ENCODE measurements at places on chromosomes 7 and 10.

DNA sequence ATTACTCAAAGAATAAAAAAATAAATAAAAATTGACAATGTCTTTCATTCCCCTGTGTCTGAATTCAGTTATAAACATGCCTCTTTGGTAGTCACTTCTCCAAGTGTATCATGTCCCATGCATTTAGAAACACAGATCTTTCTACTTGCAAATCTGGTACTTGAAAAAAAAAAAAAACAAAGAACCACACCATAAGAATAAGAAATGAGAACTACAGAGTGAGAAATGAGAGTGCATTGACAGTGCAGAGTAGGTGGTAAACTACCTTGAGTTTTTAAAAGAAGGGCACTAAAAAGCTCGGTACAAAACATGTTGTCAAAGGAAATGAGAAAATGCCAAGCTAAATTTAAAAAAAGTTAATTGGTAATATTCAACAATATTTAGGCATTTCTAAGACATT lies 123.0 kb downstream of the GPR85 start:
- DNase-seq = no peak

DNA sequence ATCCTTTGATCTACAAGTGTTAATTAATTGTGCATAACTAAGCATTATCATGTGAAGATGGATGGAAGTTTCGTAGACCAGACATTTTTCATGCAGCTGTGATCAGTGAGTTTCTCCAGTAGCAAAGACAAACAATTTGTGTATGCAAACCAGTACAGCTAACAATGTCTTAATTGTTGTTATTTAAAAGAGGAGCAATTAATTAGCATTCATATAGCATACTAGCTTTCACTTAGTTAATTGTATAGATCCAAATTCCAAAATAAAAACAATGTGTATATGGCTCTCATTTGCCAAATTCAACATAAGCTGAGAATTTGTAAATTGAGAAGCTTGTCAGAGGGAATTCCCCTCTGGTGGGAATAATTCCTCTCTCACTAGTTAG lies 22.6 kb upstream of the PRKCQ start:
- DNase-seq = no peak

DNA sequence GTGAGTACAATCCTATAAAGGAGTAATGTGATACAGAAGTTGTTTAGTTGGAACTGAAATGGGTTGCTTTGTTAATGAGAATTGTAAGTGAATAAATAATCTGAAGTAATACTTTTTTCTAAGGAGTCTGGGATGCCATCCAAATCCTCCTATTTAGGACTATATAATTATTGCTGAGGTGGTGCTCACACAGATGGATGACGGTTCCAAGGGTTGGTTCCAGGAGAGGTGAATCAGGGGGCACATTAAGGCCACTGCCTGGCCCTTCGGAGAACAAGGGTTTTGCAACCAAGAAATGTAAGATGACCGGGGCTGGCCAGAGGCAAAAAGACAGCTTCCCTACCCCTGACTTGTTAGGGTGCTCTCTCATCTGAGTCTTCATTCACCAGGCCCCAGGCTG lies 352.7 kb downstream of the PHTF2 start:
- DNase-seq = no peak

GRCh38 chr10:128337860-128338378 lies 211.7 kb upstream of the MKI67 start:
- no peak for DNase-seq

DNA sequence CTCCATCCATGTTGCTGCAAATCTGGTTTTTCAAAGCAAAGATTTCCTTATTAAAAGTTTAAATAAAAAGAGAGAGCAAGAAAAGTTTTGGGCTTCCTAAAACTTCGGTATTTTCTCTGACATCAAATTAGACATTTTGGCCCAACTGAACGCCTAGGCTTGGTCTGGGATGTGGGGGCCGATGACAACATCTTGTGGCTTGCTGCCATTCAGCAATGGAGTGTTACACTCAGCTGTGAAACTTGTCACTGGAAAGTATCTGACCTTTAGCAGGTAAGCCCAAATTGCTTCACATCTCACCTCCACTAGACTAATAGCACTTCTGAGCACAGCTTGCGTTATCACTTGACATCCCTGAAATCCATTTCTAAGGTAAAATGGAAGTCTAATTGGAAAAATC lies 320.6 kb downstream of the GATA3 start:
- DNase-seq = no peak

- DNase-seq = no peak
Measured at GRCh38 chr10:56318816-56319215, 42.2 kb downstream of the ZWINT start.

- no peak for DNase-seq
Measured at GRCh38 chr10:52965509-52965908, 192.9 kb upstream of the MBL2 start.

DNA sequence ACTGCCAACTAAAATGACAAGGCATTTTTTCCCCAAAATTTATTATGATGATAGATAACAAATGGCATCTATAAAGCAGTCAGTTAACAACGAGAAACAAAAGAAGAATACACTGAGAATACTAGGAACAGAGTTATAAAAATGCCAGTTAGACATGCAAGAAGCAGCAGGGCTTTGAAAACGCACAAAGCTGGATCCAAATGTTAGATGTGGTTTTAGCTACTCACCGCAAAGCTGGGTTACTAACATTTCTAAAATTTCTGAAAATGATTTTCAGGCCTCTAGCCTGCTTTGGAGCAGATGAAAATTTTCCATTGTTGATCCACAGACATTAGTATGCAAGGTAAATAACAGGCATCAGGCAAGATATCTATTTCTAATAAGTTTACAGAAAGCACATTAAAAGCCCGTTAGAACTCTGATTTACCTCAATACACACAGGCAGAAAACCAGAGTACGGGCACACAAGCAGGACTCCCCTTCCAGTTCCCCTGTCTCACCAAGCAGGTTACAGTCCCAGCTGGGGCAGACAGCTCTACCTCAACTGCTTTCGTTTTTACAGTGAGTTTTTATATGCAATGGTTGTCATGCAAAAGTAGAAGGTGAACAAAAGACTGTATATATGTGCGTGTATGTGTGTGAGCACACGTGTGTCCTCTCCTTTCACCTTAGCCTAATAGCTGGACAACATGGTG lies 37.9 kb downstream of the GLI3 start:
- no peak for DNase-seq

- DNase-seq = no peak
Measured at GRCh38 chr7:142412551-142413193, 154.8 kb upstream of the PRSS58 start.

GRCh38 chr10:3393958-3394357 lies 221.4 kb upstream of the PITRM1 start:
- DNase-seq = no peak

DNA sequence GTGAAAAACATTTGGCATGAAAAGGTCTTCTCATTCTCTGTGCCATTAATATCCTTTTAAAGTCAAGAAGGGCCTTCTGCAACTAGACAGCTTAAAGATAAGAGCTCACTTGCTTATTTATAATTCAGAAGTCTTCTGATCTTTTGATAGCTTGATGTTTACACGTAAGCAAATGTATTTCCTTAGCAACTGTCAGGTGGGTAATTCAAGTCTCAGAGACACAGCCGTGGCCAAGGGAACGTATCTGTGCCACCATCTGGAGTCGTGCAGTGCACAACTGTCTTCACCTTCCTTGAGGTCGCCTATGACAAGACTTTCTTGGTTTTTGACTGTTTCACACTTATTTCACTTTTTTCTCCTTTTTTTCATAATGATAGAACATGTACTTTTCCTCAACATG lies 4.0 kb upstream of the NEBL start:
- no peak for DNase-seq

DNA sequence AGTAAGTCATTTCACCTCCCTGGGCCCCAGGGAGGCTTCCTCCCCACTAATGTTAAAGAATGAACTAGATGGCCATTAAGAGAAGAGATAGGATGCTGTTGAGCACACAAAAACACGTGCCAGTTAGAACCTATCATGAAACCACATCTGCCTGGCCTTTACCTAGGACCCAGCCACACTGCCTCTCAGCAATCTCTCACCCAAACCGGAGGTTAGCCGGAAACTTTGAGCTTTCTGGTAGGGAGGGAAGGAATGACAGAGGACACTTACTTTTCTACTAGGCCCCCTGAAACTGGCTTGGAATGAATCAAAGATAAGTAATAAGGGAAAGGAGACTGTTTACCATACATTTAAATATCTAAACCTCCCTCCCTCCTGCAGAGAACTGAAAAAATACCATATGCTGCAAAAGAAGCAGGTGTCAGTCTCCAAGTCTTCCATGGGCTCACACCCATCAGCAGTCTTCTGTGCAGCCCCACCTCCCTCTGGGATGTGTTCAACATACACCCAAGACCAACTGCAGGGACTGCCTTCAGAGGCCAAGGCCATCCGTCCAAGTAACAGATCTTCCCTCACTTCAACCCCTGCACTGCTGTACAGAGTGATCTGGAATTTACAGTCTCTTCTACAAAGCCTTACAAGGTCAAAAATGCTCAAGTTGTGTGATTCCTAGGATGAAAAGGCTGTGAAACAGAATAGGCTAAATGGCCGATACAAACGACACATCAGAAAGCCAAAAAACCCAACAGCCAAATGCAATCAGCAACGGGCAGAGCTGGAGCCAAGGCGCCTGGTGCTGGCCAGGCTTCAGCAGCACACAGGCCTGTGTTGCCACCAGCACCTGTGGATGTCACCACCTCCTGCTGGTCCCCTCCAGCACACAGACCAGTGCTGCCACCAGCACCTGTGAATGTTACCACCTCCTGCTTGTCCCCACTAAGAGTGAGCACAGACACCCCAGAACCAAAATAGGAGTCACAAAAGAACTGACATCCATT lies 42.4 kb downstream of the SORBS1 start:
- no peak for DNase-seq

GRCh38 chr10:93994438-93994801 lies 689 bp downstream of the PLCE1 start:
- DNase-seq = no peak

- no peak for DNase-seq
Measured at GRCh38 chr7:138228119-138228518, 151.9 kb downstream of the AKR1D1 start.

- DNase-seq = no peak
Measured at GRCh38 chr7:30032310-30033125, 4.3 kb downstream of the PLEKHA8 start.

DNA sequence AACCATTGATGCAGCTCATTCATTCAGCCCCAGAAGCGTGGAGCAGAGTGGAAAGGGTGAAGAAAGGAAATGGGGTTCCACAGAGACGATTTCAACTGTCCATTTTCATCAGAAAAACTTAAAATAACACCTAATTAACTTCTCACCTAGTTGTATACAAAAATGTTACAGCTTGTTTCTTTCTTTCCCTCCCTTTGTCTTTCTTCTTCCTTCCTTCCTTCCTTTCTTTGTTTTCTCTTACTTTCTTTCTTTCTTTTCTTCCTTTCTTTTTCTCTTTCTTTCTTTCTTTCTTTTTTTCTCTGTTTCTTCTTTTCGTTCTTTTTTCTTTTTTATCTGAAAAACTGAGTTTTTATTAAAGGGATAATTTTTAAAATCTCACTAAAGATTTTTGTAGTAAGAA lies 105.9 kb upstream of the GNAI1 start:
- no peak for DNase-seq

GRCh38 chr10:7397049-7398035 lies 13.5 kb downstream of the SFMBT2 start:
- no peak for DNase-seq

DNA sequence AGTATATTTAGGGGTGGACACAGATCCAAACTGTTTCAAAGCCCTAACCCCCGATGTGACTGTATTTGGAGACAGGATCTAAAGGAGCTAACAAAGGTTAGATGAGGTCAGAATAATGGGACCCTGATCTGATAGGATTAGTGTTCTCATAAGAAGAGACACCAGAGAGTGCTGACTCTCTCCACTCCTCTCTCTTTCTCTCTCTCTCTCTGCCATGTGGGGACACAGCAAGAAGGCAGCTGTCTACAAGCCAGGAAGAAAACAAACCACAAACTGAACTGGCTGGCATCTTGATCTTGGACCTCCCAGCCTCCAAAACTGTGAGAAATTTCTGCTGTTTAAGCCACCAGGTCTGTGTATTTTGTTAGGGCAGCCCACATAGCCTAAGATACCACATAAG lies 84.7 kb upstream of the KDM7A start:
- no peak for DNase-seq

GRCh38 chr10:30606313-30606712 lies 23.2 kb downstream of the LYZL2 start:
- DNase-seq = no peak

- no peak for DNase-seq
Measured at GRCh38 chr7:4774007-4774406, 1.4 kb upstream of the AP5Z1 start.

GRCh38 chr10:74104996-74105395 lies 45.6 kb downstream of the AP3M1 start:
- no peak for DNase-seq

GRCh38 chr7:108026647-108027046 lies 23.7 kb upstream of the LAMB1 start:
- no peak for DNase-seq

GRCh38 chr10:124647421-124648130 lies 96.6 kb downstream of the FAM53B start:
- DNase-seq = peak; percentile 28

GRCh38 chr10:27890971-27891370 lies 107.9 kb downstream of the ODAD2 start:
- no peak for DNase-seq

- peak; percentile 89 for DNase-seq
Measured at GRCh38 chr10:133520193-133520738, 6.9 kb upstream of the CYP2E1 start.

DNA sequence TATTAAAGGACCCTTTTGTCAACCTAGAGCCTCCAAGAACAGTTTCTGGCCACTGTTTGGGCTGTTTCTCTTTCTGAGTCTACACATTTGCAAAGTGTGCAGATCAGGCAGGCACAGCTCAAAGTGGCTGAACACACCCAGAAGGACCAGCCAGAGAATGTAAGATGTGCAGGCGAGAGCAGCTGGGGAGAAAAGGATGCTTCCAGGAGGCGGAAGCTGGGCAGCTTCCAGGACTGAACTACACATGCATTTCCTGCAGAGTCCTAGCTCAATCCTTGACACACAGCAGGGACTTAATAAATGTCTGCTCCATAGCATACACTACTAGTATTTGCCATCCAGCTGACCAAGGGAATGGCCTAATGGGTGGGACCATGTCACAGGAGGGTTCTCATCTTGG lies 70.9 kb downstream of the CTBP2 start:
- no peak for DNase-seq

DNA sequence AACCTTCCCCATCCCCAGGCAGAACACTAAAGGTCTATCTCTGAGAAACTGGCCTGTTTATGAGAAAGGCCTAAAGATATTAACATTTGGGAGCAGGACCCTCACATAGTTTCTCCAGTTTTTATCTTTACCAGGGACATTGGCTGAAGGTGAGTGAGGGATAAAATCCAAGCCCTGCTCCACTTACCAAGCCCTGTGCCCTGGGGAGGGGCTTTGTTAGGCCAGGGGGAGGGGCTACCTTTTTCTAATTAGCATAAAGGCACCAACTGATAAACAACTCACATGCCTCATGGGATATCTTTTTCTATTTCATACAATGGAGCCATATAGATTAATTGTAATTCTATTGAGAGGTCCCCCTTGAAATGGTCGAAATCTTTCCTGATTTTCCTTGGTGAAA lies 55.9 kb downstream of the RNLS start:
- no peak for DNase-seq

GRCh38 chr10:4766454-4766853 lies 59.6 kb upstream of the AKR1E2 start:
- DNase-seq = no peak
